GM12891 (cell line): ENCODE measurements at places on chromosomes 5 and 9.
A peak's percentile ranks its signal among the peaks of the same experiment; 100 is the strongest.

DNA sequence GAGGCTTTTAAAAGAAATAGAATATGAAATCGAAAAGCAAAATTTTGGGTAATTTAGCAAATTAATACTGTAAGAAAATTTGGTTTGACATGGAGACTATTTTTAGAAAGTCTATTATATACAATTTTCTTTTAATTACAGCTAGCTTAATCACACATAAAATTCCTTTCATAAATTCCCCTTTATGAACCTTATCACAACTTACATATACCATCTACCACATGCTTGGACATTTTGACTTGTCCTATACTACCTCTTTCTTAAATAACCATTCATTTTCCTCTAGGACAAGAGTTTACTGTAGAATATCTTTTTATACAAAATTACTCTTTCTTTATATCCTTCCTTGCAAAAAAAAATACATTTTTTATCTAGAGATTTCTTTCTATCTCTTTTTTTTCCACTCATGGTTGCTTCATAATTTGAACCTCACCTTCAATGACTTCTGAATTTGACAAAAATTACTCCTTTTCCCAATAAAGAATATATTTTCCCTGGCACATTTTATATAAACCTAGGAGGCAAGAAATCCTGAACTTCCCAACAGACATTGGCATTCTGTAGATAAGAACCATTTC is 34.0 kb upstream of the SYK start:
- DNase-seq, result no peak

GRCh38 chr5:111929867-111930266 is 172.9 kb upstream of the NREP start:
- no peak for DNase-seq

GRCh38 chr9:22065431-22066200 is 56.5 kb upstream of the CDKN2B start:
- no peak for DNase-seq

DNA sequence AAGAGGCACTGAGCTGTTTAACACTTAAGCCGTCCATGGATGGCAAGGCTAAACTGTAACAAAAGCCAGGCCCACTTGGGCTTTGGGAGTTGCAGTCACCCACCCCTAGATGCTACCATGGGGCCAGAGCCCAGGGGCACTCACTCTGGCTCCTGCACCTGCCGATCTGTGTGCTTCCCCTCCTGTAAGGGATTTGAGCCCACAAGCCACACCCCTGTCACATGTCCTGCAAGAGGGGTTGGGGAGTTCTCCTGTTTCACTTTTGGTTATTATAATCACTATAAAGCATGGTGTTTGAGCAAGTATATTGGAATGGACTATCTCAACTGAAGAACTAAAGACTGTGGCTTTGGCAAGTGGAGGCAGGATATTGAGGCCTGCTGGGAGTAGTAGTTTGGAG is 14.0 kb upstream of the GPR151 start:
- peak; percentile 13 for DNase-seq

DNA sequence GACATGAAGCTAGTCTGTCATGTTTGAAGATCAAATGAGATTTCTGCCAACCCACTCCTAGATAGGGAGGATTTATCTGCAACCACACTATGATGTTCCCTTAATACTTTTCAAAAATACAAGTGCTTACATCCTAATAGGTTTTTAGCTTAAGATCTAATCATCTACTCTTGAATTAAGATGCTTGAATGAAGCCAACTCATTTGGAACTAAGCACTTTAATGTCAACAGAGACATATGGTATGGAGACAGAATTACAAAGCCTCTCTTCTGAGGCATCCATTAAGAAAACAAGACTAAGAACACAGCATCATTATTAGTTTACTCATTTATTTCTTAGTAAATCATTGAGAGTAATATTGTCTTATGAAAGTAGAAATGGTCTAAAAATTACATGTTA is 139.3 kb upstream of the NFIB start:
- no peak for DNase-seq

- DNase-seq, result no peak
Observed at GRCh38 chr5:160133071-160133917, 14.0 kb upstream of the PWWP2A start.

GRCh38 chr9:121331992-121332685 is 37.9 kb downstream of the STOM start:
- DNase-seq, result no peak

DNA sequence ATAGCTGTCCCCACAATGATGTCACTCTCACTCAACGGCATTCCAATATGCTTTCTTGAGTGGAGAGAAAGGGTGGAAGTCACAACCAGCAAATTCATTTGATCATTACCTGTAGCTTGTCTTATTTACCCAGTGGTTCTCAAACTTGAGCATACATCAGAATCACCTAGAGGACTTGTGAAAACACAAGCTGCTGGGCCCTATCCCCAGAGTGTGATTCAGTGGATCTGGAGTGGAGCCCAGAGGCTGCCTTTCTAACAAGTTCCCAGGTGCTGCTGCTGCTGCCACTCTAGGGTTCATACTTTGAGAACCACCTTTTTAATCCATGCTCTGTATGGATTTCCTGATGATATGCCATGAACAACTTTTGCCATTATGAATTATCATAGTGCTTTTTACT is 94.7 kb downstream of the KLHL3 start:
- DNase-seq, result no peak

DNA sequence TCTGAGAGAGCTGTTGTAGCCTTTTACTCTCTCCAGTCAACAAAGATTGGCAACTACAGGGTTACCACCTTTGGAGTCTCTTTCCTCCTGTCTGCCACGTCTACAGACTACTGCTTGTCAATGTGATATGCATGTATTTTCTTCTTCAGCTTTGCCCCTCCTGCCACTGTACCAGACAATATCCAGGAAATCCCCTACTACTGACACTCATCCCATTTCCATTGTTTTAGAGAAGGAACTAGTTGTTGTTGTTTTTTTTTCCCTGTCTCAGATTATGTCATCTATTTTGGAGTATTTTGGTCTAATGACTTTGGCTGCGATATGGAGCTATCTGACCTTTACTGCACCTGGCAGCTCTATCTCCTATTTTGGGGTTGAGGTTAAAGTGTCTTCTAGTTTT is 50.1 kb upstream of the MACIR start:
- DNase-seq, result no peak

DNA sequence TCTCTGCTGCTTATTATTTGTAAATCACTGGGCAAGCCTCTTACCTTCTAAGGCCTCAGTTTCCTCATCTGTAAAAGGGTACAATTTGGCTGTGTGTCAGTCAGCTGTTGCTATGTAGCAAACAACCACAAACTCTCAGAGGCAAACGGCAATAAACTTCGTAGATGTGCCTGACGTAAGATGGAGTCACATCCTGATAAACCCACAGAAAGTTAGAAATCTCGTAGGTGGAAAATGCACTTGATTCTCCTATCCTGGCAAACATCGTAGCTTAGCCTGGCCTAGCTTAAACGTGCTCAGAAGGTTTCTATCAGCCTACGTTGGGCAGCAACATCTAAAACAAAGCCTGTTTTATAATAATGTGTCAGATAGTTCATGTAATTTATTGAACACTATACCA is 35.0 kb upstream of the UNC5A start:
- no peak for DNase-seq

DNA sequence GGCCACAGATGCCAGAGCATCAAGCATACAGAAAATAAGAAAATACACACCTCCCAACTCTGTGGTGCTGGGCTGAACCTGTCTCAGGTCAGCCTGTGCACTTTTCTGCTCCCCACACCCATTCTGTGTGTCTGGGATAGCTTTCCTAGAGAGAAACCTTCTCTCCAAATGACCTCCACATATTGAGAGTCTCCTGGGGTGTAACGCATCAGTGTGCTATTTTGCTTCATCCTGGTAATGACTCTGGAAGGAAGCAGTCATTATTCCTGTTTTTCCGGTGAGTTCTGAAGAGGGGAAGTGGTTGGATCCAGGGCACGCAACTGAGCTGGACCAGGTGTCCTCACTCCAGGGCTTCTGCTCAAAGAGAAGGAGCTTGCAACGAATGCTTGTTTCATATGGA is 73.2 kb upstream of the SH3PXD2B start:
- DNase-seq, result no peak

GRCh38 chr9:20754556-20754955 is 70.5 kb downstream of the FOCAD start:
- no peak for DNase-seq

- peak; percentile 39 for DNase-seq
Observed at GRCh38 chr5:113487781-113488644, at the start of gene MCC. Gene MCC (minus strand): TSS chr5:113488453.

- peak; percentile 23 for DNase-seq
Observed at GRCh38 chr5:68070591-68071281, 144.8 kb upstream of the PIK3R1 start.

- DNase-seq, result no peak
Observed at GRCh38 chr5:170756691-170757090, 26.8 kb upstream of the GABRP start.

- DNase-seq, result no peak
Observed at GRCh38 chr5:81925981-81926380, 45.8 kb upstream of the ATG10 start.

DNA sequence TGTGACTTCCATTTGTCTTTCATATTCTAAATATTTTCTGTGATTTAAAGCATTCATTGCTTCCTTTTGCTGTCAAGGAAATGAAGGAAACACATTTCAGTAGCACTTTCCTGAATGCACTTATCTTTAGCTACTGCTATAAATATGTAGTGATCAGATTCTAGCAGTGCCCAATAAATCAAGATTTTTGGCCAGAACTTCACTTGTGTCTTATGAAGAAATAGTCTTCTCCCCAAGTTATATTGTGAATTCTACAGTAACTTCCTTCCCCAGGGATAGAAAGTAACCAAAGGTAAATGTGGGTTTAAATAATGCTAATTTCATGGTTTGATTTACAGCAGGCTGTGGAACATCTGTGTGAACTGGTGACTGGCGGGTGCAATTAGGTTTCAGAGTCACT is 77.9 kb downstream of the DMRT2 start:
- no peak for DNase-seq

GRCh38 chr5:66620711-66621110 is 24.5 kb downstream of the MAST4 start:
- DNase-seq, result no peak

DNA sequence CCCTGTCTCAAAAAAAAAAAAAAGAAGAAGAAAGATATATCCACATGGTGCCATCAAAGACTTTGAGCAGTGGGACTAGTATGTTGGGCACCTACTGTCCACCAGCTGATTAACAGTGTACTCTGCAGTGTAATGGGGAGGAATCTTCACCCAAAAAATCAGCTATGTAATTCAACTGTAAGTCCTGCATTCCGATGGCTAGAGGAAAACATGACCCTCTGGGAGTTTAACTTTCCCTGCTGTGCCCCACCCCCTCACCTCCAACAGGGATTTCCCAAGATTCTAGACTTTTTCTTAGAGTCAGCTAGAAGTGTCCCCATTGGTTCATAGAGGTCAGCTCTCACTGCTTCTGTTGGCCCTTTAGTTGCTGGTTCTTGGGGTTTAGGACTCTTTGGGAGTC is 221.2 kb upstream of the CLINT1 start:
- DNase-seq, result no peak

DNA sequence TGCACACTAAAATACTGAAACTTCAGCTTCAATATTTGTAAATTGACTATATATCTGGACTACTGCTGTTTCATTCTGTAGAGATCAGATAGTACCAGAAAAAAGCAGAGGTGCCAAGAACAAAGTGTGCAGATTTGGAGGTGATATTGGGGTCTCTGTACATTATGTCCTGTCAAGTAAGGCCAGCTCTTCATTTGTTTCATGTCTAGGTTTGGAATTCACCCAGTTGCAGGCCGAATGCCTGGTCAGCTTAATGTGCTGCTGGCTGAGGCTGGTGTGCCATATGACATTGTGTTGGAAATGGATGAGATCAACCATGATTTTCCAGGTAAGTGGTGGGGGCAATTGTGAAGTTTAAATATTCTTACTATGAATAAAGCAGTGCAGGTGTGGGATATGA is 96.9 kb downstream of the NNT start:
- DNase-seq, result no peak

GRCh38 chr9:28439688-28440087 is 866.4 kb upstream of the C9orf72 start:
- DNase-seq, result no peak

DNA sequence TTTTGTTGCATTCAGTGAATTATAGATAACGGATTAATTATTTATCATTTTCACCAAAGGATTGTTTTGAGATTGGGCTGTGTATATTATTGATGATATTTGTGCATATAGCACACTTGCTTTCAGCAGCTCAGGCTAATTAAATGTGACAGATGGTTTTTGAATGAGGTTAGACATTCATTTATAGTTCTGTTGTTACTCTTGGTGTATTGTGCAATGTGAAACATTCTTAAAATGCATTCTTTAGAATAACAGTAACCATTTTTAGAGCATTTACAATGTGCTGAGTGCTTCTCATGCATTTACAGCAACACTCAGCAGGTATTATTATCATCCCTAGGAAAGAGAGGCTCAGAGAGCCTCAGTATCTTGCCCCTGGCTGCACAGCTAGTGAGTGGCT is 23.8 kb downstream of the NANS start:
- no peak for DNase-seq

DNA sequence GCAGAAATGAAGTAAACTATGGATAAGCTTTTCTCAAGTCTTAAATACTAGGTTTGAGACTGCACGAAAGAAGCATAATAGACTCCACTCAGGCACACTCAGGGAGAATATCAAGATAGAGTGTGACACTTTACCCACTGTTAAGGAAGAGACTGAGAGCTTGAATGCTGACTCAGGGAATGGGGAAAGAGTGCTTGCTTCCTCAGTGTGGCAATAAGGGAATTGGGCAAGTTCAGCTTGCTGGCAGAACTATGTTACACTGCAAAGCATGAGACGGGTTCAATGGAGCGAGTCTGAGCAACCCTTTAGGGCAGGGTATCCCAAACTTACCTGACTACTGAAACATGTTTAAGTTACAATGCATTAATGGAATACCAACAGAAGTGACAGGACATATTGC is 237.7 kb upstream of the MEF2C start:
- DNase-seq, result no peak

DNA sequence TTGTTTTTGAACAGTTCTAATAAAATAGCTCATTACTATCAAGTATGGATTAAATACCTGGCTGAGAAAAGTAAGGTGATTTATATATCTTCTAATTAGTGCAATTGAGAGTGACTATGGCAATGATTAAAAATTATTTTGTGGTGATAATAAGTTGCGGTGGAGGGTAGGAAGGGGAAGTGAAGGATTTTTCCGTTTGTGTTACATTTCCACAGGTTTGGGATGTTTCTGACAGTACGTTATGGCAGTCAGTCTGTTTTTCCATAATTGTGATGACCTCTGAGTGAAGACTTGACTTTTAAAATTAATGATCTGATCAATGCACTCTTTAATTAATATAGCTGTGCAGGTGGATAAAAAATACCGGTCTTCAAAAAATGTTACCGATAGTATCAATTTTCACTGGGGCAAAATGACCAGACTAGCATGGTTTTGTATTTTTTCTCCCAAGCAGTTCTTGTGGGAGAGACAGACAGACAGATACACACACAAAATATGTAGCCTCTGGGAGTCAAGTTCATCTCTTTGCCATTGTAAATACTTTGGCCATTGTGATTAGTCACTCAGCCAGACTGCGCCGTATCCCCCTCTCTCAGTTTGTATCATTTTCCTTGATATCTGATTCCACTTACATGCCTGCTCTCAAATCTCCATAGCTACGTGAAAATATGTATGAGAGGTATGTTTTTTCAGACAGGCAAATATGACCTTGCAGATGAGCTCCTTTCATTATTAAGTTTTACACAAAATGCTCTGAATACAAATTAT is 60.2 kb downstream of the ARHGAP26 start:
- DNase-seq, result no peak
